Regular cardiac myocyte (primary cell): ENCODE measurements at places on chromosomes 11 and 22. TPM values are rescaled to one million over a fixed set of nuclear protein-coding genes. Genes with fewer than 3 reads are reported as not detected.

Gene IGLL1
- not detected in 2 replicates for total RNA-seq

Gene MUC2
- total RNA-seq: not detected in 2 replicates

Gene GATD1
- 17.1 and 23.1 TPM in 2 replicates for total RNA-seq

Gene KCNE3
- total RNA-seq: 0.58 and 3.4 TPM in 2 replicates

Gene OR4A15
- not detected in 2 replicates for total RNA-seq

Gene B4GALNT4
- total RNA-seq: 1.4 and 1.9 TPM in 2 replicates

Gene SLN
- total RNA-seq: 4.5 TPM in 1 of 2 replicates, not detected in the other

Gene KRTAP5-11
- not detected in 2 replicates for total RNA-seq

Gene OR56B4
- total RNA-seq: not detected in 2 replicates

Gene SPATA19
- not detected in 2 replicates for total RNA-seq
